ENCODE measurements at places on chromosomes 4 and X. TPM values are rescaled to one million over a fixed set of nuclear protein-coding genes. Genes with fewer than 3 reads are reported as not detected.

DNA sequence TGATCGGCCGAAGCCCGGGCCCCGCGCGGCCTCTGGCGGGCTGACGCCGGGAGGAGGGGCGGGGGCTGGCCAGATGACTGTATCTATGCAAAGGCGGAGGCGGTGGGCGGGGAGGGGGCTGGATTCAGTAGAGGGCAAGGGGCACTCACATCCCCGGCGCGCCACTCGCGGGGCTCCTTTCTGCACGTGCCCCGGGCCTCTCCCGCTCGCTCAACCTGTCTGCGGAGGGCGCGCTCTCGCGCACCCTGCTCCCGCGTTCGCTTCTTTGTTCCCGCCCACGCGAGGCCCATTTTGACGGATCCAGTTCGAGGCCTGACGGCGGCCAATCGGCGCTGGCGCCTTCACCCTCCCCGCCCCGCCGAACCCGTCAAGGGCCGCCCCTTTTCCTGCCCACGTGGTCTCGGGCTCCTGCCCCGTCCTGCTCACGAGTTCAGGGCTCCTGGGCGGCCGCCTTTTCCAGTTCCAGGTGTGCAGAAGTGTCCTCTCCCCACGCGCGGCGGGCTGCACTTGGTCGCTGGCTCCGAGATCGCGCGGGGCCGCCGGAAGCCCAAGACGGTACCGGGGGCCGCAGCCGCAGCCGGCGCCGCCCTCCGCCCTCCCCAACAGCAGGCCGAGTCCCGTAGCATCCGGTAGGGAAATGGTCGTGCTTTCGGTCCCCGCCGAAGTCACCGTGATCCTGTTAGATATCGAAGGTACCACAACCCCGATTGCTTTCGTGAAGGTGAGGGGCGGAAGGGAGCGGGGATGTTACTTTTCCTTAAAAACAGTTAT lies at the start of the genes ENOPH1 and HNRNPDL:
Gene ENOPH1, plus strand, starts transcription at position 398 of the 771 bp plus-strand sequence. Its CDS starts 240 bp downstream, at position 638.
Gene HNRNPDL, minus strand, starts transcription at position 270 of the 771 bp plus-strand sequence. CDS start 772 bp downstream, outside the sequence.
- DNase-seq, result peak; percentile 94

DNA sequence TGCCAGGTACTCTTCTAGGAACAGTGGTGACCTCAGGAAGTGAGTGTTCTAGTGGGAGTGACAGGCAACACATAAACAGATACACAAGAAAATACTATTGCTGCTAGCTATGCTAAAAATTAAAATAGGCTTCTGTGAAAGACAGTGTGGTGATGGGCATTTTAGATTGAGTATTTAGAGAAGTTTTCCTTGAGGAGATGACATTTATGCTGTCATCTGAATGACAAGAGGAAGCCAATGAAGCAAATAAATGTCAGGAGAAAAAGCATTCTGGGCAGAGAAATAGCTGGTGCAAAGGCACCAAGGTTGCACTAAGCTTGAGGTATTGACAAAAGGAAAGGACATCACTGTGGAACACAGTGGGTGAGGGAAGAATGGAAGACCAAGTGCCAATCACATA lies 18.0 kb downstream of the NDNF start:
- DNase-seq, result no peak

Gene KDM6A
- total RNA-seq, result 11.0 TPM

Gene DIAPH2
- total RNA-seq, result 13.1 TPM

Gene S100G
- not detected for total RNA-seq

All from heart right ventricle (tissue), 16 donors.